ENCODE measurements at places on chromosomes 5 and 9.
A peak's percentile ranks its signal among the peaks of the same experiment; 100 is the strongest.

- no peak for DNase-seq
Observed at GRCh38 chr5:140857177-140857986, 1.7 kb downstream of the PCDHA10 start.

DNA sequence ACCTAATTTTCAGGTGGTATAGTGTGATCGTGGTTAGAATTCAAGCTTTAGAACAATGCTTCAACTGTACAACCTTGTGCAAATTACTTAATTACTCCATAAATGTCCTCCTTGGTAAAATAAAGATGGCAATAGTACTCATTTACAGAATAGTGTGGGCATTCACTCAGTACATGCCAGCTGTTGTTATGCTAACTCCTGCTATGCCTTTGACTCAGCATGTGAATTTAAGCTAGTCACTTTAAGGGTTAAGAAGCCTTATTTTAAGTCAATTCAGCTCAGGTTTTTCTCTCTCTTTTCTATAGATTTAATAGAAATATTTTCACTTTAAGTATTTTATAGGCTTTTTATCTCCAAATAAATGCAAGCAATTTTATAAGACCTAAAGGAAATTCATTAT, 335.6 kb upstream of the ITGA1 start:
- DNase-seq = no peak

DNA sequence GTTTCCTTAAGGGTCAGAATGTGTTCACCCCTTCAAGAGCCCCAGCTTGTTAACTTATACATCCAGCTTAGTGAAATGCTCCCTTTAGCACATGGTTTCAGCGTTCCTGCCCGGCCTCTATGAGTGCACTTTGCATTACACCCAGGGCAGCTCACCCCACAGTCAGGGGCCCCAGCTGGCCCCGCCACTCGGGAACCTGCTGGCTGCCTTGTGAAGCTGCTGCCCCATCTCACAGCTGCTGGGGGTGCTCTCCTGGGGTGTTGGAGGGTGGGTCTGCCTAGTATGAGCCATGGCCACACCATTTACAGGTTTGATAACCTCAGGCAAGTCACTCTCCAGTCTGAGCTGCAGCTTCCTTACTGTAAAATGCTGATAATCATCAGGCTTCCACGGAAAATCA, 32.2 kb downstream of the HRH2 start:
- no peak for DNase-seq

DNA sequence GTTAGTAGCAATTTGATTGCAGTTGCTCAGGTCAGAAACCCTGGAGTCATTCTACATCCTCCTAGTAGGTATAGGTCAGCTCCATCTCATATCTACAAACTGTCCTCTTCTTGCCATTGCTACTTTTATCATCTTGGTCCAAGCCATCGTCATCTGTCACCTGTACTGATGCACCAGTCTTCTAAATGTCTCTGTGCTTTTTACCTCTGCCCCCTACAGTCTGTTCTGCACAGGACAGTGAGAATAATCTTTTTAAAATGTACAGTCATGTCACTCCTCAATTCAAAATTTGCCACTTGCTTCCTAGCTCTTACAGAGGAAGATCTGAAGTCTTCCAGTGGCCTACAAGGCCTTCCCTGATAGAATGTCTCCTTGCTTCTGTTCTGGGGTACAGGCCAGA, 6.8 kb downstream of the NNT start:
- no peak for DNase-seq

DNA sequence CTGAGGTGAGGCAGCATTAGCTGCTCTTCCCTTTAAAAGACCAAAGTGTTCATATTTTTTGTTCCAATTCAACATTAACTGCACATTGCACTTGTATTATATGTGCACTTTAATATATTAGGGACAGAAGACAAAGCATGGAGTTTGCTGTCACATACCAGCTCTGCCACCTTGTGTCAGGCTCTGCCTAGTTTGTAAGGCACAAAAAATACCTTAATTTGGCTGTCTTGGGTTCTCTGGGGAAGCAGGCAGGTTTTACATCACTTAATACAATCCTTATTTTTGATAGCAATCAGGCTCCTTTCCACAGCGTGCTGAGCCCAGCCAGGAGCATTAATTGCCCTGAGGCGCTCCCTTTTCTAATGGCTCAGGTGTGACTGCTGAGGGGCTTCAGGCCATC, 131.8 kb downstream of the SCAMP1 start:
- DNase-seq = no peak

GRCh38 chr9:36284226-36284625, 26.0 kb upstream of the GNE start:
- DNase-seq = no peak

GRCh38 chr5:59293700-59294099, 599.8 kb downstream of the PDE4D start:
- no peak for DNase-seq

DNA sequence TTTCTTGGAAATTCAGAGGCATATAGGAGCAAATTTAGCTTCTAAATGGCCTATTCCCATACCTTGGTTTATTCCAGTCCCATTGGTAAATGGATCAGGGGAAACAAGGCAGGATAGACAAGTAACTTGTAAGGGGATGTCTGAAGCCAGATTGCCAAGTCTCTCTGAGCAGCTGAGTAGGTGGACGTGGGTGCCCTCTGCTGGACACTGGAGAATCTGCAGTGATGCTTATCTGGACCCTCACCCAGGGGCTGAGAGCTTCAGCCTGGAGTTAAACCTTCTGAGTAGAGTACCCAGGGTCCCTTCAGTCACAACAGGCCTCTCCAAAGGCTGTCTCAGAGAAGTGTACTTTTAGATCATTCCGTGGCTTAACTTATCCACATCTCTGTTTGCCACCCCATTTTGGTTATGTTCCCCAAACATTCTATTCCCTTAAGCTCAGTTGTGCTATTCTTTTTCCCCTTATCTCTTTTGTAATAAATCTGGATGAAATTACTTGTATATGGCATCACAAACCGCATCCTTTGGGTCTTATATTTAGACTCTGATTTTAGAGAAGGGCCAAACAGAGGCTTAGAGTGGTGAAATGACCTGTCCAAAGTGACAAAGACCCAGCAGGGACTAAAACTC, 218.3 kb upstream of the GLRA1 start:
- peak; percentile 34 for DNase-seq
